ENCODE measurements at places on chromosomes 7 and 10. TPM values are rescaled to one million over a fixed set of nuclear protein-coding genes. Genes with fewer than 3 reads are reported as not detected.

Gene CDHR3
- total RNA-seq: not detected

Gene CHN2
- 20.1 TPM for total RNA-seq

Gene CFAP70
- 4.1 TPM for total RNA-seq

Gene CCDC172
- total RNA-seq: not detected

Gene TMEM225B
- total RNA-seq: not detected

Gene NODAL
- total RNA-seq: not detected

Gene FEZF1
- not detected for total RNA-seq

Gene VPS41
- 26.9 TPM for total RNA-seq

Gene SP4
- total RNA-seq: 4.6 TPM

Gene NEURL1
- total RNA-seq: not detected

Gene ENTPD1
- total RNA-seq: not detected

Gene MTERF1
- 6.9 TPM for total RNA-seq

Gene CDK14
- total RNA-seq: 13.2 TPM

Gene INTS1
- 48.6 TPM for total RNA-seq

Gene MMP21
- total RNA-seq: not detected

Gene NUB1
- 23.1 TPM for total RNA-seq

Gene PRKAR2B
- 0.44 TPM for total RNA-seq

Gene TMEM236
- not detected for total RNA-seq

Data from MG63 (cell line).